NCI-H526 (cell line): ENCODE measurements at places on chromosomes 16 and 17.

DNA sequence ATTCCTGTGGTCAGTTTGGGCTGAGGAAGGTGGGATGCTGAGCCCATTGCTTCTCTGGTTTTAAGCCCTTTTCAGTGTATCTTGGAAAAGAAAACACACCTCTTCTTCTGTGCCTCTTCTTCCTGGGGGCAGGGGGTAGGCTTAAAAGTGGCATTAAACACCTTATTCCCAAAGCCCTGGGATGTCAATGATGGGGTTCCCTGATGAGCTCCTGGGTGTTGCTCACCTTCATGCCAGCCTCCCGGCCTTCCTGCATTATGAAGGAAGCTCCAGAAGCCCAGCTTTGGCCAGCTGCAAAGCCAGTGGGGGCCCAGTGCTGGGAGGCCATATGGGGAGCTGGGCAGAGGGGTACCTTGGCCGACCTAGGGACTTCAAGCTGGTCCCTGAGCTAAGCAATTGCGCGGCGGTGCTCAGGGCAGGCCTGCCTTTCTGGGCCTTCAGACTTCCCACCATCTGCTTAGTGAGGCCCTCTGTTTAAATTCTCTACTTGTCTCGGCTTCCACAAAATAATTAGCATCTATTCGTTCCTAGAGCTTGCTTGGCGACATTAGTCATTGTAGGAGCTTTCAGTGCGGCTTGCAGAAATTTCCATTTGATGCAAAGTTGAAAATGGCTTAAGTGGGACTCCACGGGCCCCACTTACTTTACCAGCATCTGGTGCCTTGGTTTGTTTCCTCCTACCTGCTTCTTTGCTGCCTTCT is 121.7 kb upstream of the NLRP1 start:
- DNase-seq, result peak; percentile 35

GRCh38 chr17:29722411-29723198 is 99.9 kb upstream of the CORO6 start:
- peak; percentile 41 for DNase-seq

- DNase-seq, result no peak
Measured at GRCh38 chr17:31745964-31746600, 113.0 kb downstream of the COPRS start.

GRCh38 chr17:64406321-64407200 is 15.9 kb upstream of the PECAM1 start:
- DNase-seq, result no peak

GRCh38 chr16:11914210-11915113 is 1.3 kb downstream of the GSPT1 start:
- DNase-seq, result no peak

DNA sequence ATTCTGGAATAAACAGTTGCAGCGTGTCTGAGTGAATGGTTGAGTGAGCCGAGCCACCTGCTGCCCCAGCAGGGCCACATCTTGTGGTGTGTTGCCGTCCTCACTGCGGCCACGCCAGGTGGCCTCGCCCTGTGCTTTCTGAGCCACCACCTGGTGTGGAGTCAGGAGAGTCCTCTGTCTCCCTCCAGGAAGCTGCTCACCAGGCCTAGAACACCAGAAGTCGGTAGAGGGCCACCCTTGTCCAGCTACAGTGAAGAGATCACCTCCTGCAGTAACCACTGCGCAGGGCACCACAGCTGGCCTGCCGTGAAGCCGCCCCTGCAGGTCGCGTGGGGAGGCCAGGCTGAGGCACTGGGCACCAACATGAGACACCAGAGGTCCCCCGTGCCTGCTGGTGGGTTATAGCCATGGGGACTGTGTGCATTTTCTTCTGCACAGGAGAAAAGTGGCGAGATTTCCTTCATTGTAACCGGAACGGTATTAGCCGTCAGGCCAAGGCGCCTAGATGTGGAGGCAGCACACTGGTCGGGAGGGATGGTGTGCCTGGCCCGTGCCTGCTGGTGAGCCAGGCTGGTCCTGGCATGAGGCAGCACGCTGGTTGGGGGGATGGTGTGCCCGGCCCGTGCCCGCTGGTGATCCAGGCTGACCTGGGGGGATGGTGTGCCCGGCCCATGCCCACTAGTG is 28.9 kb upstream of the FOXK2 start:
- DNase-seq, result peak; percentile 32

- no peak for DNase-seq
Measured at GRCh38 chr17:28392491-28392890, 13.5 kb downstream of the SLC46A1 start.

DNA sequence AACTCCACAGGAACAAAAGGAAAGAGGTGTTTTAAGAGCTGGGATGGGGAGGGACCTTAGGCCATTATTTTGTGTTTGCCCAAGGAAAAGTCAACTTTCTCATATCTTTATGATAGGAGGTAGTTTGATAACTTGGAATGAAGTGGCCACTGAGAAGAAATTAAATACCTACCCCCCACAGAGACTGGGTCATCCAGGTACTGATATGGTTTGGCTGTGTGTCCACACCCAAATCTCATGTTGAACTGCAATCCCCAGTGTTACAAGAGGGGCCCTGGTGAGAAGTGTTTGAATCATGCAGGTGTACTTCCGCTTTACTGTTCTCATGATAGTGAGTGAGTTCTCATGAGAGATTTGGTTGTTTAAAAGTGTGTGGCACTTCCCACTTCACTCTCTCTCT is 477.9 kb upstream of the KIF2B start:
- DNase-seq, result no peak

- DNase-seq, result no peak
Measured at GRCh38 chr17:66531851-66532295, 229.5 kb downstream of the PRKCA start.

GRCh38 chr16:57720142-57720575 is 15.4 kb upstream of the KATNB1 start:
- peak; percentile 35 for DNase-seq

DNA sequence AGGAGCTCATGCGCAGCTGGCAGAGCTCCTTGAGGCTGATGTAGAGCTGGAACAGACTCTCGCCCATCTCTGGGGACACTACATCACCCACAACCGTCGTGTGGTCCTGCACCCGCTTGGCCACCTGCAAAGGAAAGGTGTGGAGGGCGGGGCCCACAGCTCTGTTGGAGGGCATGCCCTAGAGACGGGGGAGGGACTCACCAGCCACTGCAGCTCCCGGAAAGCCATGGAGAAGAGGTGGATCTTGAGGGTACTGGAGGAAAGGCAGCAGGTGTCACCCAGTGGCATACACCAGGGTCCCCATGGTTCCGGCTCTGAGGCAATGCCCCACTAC is 8.6 kb downstream of the UNC13D start:
- DNase-seq, result no peak

GRCh38 chr17:42618442-42619150 is 9.1 kb downstream of the TUBG1 start:
- DNase-seq, result peak; percentile 36

DNA sequence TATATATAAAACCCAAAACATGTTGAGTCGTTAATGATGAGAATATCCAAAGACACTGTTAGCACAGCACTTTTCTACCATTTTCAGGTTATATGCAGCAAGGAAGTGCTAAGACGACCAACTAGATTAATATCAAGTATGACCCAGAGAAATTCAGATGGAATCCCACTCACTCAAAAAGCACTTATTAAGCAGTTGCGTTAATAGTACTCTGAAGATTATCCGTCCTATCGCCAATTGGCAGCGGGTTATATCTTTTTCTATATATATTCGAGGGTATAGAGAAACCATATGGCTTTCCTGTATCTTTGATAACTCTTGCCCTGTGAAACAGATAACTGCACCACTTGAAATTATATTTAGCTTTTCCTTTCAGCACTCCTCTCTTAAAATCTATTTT is 1.1 kb downstream of the CRLF3 start:
- no peak for DNase-seq

DNA sequence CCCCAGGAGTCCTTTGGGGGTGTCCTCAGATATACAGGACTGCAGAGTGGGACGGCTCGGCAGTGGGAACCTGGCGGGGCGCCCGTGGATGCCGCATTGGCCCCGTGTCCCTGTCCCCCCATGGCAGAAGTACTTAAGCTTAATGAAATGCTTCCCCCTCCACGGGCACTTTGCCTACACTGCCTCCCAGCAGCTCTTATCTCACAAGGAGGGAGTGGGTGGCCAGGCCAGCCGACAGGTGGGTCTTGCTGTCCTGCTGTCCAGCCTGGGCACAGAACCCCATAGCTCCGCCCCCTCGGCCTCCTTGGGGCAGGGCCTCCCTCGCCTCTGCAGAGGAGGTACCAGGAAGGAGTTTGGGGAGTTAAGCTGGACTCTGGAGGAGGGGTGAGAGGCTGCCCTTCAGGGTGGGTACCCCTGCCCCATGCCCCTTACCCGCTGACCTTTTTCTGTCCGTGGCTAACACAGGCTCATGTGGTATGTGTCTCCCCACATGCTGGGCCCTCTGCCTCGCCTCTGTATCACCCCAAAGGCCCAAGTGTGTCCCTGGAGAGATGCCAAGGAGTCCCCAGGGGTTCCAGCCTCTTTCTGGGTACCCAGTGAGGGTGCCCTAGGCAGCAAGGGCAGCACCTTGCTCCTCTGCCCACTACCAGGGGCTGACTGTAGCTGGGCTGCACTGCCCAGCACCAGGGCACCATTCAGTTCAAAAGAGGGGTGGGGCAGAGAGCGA is 8.7 kb downstream of the THRA start:
- peak; percentile 16 for DNase-seq

GRCh38 chr17:66429680-66430079 is 127.3 kb downstream of the PRKCA start:
- DNase-seq, result no peak

- DNase-seq, result no peak
Measured at GRCh38 chr16:23494188-23494587, 16.1 kb downstream of the GGA2 start.

DNA sequence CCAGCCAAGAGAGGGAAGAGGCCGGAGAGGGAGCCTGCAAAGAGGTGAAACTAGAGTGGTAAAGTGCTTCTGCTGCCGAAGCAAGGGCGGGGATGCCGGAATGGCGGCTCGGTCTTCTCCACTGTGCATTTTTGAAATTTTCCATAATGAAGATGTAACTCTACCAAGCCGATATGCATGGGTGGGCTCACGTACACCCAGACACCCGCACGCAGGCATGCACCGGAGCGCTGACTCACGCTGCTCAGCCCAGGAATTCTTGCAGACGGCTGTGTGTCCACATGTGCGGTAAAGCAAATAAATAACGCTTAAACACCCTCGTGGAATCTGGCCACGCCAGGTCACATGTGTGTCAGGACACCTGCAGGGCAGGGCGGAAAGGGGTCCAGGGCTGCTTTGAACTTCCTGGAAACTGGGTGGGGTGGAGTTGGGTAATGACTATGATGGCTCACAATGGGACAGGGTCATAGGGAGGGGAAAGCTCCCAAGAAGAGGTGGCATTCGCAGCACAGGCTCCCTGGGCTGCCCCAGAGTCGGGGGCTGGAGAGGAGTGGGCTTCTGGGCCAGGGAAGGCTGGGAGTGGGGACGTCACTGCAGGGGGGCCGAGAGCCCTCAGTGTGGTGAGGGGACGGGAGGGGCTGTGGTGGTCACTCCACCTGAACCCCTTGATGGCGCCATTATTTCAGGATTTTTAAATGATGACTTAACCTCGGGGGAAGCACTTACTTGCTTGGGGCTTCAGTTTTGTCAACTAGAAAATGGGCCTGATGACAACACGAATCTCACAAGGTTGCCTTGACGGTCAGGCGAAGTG is 265.5 kb downstream of the PARN start:
- DNase-seq, result peak; percentile 28

DNA sequence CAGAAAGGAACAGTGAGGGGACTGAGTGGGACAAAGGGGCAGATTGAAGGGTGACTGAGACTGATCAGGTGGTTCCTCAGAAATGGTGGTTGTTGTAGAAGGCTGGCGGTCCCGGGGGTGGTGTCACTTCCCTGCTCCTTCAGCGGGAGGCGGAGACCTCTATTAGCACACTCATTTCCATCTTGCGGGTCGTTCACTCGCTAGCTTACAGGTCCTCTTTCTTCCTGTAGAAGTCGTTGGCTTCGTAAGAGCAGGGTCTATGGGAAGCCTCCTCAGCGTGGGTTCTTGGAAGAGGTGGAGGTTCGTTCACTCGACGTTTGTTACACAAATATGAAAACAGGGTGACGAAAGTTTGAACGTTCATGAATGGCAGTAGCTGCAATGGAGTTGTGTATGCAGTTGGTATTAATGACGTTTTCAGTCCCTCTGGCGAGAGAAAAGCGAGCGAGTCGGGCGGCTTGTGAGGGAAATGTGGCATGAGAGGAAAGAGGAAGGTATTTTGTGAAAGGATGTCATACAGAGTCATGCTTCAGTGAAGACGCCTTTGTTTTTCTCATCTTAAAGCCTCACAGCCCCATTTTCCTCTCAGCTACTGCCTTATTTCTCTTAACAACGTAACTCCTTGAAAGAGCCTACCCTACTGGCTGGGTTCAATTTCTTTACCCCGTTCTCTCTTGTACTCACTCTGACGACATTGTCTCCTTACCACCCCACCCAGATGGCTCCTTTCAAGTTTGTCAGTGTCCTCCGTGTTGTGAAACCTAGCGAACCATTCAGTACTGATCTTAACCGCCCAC is 667 bp downstream of the EFCAB13 start:
- peak; percentile 79 for DNase-seq

GRCh38 chr17:49730078-49730784 is 22.5 kb upstream of the SLC35B1 start:
- no peak for DNase-seq

DNA sequence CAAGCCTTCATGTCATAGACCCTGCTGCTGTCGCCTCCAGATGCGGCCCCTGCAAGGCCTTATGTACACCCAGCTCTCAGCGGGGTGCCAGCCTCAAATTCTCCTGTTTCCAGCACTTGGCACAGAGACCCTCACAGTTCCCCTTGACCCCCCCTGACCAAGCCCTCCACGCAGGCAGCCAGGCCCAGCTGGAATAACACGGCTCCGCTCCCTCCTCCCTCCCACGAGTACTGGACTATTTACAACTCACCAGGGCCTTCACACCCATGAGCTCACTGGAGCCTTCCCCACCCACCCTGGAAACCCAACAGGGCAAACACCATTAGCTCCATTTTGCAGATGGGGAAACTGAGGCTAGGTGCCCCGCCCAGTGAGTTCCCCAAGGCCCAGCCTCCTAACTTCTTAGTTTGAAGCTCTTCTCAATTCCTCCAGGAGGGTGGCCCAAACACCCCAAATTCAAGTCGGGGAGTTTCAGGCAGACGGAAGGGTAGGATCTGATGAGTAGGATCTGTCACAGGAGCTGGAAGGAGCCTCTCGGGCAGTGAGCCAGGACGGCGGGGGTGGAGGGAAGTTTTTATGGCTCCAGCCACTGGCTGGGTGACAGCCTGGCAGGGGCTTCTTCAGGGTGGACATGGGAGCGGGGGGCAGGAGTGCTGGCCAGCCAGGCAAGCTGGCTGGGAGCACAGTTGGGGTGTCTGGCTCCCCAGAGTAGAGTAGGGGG is 17.5 kb upstream of the DLX4 start:
- no peak for DNase-seq
